SK-MEL-5 (cell line): ENCODE measurements at places on chromosomes 6 and 20. TPM values are rescaled to one million over a fixed set of nuclear protein-coding genes. Genes with fewer than 3 reads are reported as not detected.

DNA sequence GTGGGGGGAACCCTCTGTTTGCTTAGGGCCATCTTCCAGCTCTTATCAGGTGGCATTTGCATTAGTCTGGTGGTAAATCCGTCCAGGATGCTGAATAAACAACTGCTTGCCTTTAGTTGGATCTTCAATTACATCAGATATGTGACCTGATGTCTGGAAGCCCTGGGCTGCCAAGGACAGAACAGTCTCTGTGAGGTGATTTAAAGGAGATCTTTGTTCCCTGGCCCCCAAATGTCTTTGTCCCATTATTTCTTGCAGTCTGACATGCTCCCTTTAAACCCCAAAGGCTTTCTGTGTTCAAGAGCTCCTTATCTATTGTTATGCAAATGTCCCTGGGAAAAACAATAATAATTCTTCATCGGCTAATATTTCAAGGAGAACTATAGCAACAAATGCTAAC, 84.6 kb upstream of the SPTLC3 start:
- no peak for DNase-seq

GRCh38 chr6:35047265-35048011, 93.7 kb downstream of the TCP11 start:
- no peak for DNase-seq

COQ3 gene
- 9.4 and 12.0 TPM in 2 replicates for total RNA-seq

GRCh38 chr6:6941201-6941600, 166.6 kb upstream of the RREB1 start:
- DNase-seq = no peak

GRCh38 chr6:48798296-48798695, 664.8 kb downstream of the MMUT start:
- no peak for DNase-seq

DNA sequence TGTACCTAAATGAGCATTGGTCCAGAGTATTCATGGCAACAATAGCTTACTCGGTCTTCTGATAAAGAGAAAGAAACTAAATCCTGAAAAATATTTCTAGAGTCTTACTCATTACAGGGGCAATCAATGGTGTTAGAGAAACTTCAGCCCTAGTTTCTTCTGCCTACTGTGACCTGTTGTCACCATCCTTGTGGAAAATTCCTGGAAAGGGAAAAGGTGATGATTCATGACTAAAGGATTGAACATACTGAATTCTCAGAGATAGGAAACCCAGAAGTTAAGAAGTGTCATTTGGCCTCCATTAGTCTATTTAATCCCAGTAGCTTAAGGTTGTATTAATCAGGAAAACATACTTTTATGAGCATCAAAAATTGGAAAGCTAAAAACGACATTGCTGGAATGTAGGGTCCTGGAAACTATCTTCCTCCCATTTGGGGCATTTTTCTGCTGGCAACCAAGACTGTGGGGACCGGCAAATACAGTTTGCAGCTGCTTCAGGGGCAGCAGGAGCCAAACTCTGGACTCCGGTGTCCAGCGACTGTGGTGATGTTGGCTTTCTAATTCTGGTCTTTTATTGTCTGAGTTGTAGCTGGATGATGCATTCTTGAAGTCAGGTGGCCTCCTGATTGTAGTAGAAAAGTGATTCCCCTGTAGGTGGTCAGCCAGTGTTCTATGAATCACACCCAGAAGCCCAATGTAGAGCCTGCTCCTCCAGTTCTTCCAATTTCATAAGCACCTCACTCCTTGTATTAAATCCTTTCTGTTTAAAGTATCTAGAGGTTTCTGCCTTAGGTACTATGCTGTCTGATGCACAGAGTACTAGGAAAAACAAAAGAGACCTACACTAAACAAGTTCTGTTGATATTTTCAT, 67.6 kb downstream of the LCA5 start:
- no peak for DNase-seq

DNA sequence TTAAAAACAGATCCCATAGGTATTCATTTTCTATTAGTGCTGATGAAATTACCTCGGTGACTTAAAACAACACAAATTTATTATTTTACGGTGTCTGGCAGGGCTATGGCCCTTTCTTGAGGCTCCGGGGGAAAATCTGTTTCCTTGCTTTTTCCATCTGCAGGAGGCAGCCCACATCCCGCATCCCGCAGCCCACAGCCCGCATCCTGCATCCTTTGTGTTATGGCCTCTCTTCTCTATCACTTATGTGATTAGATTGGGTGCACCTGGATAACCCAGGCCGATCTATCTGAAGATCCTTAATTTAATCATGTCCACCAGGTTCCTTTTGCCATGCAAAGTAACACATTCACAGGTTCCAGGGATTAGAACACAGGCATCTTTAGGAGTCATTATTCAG, 407.8 kb downstream of the CDC5L start:
- no peak for DNase-seq

DNA sequence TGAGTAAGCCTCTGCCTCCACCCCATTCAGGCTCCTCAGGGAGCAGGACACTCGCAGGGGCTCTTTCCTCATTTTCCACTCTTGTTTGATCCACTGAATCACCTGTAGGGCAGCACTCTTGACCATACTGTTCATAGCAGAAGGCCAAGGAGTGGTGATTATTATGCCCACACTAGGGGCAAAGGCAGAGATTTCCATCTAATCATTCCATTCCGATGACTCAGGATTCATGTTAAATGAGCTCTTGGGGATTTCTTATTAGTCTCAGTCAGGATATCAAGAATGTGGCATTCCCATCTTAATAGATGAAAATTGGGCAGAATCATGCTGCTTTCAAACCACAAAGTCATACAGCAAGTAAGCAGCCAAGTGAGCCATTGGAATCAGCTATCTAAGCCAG, 101.9 kb upstream of the MOCS1 start:
- DNase-seq = no peak

DNA sequence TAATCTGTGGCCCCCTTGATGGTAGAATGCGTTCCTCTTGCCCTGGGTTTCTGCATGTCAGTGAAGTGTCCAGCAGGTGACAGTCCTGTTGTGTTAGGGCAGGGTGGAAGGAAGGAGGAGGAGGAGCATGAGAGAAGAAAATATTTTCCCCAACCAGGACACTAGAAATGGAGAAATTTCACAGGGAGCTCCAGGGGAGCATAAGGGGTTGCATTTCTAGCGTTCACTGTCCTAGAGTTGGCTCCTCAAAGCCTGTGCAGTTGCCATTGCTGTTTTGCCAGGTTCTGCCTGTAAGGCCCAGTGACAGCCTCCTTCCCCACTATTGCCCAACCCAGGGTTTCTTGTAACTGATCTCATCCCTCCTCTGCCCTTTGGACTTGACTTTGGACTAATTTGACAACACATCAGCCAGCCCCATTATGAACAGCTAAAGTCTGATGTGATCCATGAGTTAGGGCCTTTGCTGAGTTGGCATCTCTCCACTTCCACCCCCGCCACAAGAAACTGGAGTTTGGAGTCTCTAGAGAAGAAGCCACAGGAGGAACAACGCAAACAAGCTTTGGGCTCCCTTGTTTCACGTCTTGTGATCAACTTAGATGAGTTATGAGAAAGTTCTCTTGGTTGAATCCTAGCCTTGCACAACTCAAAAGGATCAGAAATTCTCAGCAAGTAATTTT, 14.0 kb upstream of the FAM50B start:
- DNase-seq = peak; percentile 33

GRCh38 chr20:53678990-53679596, 85.5 kb upstream of the ZNF217 start:
- DNase-seq = no peak

SLC17A2 gene
- not detected in 2 replicates for total RNA-seq

AIG1 gene
- 5.8 and 8.0 TPM in 2 replicates for total RNA-seq

DNA sequence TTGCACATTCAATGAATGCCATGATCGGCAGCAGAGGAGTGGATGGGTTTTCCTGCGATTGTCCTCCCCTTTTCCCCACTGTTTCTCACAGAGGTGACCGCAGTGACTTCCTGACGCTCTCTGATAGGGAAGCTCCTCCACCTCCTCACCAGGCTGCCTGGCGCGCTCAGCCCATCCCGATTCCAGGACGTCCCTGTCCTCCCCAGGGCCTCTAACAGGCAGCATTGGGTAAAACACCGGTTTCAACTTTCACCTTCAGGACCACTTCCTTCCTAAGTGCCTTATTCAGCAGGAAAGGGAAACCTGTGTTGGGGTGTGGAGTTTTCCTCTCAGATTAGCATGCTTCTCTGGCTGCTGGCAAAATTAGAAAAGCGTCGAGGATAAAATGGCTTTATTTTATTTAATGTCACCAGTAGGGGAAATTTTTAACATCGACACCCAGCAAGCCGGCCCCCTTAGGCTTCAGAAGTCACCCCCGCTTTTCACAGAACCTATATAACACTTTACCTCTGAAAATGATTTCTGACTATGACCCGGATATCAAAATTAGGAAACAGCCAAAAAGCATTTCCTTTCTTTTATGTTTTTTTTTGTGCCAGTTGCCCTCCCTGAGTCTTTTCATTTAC, 570.4 kb upstream of the GJE1 start:
- DNase-seq = no peak

- DNase-seq = no peak
Measured at GRCh38 chr6:14372734-14373489, 255.3 kb downstream of the CD83 start.

MLN gene
- not detected in 2 replicates for total RNA-seq

DNA sequence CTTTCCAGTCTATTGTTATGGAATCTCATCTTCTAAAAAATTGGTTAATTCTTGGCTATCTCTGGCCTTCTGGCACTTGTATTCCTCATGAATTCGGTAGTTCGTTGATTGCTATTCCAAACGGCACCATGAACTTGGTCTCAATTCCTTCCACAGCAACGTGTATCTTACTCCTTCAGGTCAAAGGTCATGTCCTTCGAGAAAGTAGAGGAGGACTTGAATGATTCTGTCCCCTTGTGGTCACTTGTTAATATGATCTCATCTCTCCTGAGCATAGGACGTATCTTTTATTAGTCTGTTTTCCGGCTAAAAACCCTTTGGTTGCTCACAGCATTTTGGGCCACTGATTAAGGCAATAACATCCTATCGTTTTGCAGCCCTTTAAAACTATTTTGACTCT, 9.4 kb downstream of the TLDC2 start:
- peak; percentile 54 for DNase-seq

HACE1 gene
- 8.1 and 9.0 TPM in 2 replicates for total RNA-seq

- no peak for DNase-seq
Measured at GRCh38 chr20:50317609-50318008, 127.0 kb downstream of the CEBPB start.

JAG1 gene
- total RNA-seq = 89.6 and 94.1 TPM in 2 replicates

MYCT1 gene
- 0.11 TPM in 1 of 2 replicates, not detected in the other for total RNA-seq

TRERF1 gene
- total RNA-seq = 2.3 and 2.7 TPM in 2 replicates

LY6G6D gene
- total RNA-seq = not detected in 2 replicates

DNA sequence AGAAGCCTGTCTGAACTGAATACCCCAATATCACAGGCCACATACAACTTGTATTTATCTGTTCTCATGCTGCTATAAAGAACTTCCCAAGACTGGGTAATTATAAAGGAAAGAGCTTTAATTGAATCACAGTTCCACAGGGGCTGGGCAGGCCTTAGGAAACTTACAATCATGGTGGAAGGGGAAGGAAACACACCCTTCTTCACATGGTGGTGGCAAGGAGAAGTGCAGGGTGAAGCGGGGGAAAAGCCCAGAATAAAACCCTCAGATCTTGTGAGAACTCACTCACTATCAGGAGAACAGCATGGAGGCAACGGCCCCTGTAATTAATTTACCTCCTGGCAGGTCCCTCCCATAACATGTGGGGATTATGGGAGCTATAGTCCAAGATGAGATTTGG, 50.3 kb upstream of the FNDC1 start:
- no peak for DNase-seq

CNR1 gene
- 1.7 and 2.0 TPM in 2 replicates for total RNA-seq

DNA sequence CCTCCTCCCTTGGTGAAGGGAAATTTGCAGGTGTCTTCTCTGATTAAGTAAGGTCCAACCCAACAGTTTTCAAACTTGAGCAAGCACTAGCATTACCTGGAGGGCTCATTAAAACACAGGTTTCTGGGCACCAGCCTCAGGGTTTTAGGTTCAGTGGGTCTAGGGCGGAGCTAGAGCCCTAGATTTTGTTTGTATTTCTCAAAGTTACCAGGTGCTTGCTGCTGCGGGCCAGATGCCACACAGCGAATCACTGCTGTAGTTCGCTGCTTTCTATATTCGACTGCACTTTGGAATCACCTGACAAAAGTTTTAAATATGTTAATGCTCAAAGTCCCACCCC, 869 bp downstream of the COL21A1 start:
- DNase-seq = no peak
